HCT116 (cell line): ENCODE measurements at places on chromosomes 6 and 20.
A peak's percentile ranks its signal among the peaks of the same experiment; 100 is the strongest.

DNA sequence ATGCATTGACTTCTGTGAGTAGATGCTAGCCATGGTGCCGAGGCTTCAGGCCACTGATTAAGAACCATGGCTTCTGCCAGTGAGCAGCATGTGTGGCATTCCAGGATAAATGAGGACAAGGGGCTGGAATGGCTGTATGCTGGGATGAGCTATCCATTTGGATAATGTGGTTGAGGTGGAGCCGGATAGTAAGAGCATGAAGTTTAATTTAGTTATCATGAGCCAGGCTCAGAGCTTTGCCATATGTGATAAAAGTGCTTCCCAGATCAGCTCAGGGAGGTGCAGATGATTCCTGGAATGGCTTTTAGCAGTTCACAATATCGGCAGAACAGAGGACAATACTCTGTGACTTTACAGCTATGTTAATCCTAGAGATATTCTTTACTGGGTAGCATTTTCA is 34.6 kb upstream of the RNF8 start:
- DNase-seq: no peak

DNA sequence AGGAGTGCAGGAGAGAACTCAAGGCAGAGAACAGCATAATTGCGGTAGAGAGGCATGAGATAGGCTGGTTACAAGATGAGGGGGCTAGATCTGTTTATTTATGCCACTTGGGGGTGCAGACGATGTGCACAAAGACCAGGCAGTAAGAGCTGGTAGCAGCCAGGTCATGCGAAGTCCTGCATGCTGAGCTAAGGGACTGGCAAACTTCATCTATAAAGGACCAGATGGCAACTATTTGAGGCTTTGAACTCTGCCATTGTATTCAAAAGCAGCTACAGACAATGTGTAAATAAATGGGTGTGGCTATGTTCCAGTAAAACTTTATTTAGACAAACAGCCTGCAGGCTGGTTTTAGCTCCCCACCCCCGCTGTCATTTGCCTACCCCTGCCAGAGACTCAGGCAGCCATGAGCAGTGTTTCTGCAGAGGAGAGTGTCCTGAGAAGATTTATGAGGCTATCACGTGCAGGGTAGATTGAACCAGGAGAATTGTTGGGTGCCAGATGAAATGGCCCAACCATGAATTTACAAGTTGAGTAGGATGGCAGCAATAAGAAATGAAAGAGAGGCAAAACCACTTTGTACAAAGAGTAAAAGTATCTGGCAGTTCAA is 253.4 kb upstream of the MOCS1 start:
- no peak for DNase-seq

- DNase-seq: no peak
Observed at GRCh38 chr20:62524505-62524911, 48.7 kb upstream of the GATA5 start.

GRCh38 chr20:5393218-5393870 is 76.6 kb upstream of the PROKR2 start:
- DNase-seq: no peak

DNA sequence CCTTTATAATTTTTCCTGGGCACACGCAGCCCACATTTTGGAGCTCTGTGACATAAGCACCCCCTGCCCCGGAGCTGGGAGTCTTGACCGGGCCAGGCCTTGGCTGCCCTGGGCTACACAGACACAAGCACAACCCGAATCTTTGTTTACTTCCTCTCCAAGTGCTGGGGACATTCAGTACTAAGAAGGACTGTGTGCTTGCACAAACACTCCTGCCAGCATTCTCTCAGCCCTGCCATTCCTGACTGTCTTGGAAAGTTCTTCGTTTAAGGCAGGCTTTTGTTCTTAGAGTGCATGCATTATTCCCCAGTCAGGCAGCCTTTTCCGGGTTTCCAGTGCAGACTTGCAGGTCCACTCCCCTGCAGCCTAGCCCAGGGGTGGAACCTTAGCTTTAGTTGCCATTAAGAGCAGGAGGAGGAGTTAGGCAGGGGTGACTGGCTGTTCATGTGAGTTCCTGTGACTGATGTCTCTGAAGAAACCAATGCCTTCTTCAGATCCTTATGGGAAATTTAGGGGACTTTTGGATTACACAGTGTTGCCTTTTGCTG is 28.6 kb downstream of the FOXO3 start:
- peak; percentile 18 for DNase-seq
